ENCODE measurements at places on chromosomes 3 and 15. TPM values are rescaled to one million over a fixed set of nuclear protein-coding genes. Genes with fewer than 3 reads are reported as not detected.

PAK6 gene
- total RNA-seq, result 11.8 TPM

DNA sequence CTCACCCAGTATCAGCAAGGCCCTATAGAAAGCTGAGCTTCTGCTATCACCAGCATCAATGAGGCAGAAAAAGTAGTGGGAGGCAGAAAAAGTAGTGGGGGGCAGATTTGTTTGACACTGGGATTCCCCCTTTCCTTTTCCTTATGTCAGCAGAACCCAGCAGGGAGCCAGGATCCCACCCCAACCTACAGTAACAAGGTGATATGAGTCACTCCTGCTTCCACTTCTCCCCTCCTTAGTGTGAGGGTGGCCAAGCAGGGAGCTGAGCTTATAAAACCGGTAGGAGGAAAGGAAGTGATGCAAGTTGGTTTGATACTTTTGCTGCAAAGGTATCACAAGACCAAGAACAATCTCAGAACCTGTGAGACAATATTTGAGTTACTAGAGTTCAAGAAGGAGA, 128.7 kb downstream of the SCAPER start:
- DNase-seq, result no peak

CACNA2D3 gene
- 30.6 TPM for total RNA-seq

SLC26A6 gene
- 4.1 TPM for total RNA-seq

ARRDC4 gene
- 40.4 TPM for total RNA-seq

C2CD4B gene
- 0.41 TPM for total RNA-seq

GRCh38 chr3:151964743-151965142, 91.3 kb downstream of the SUCNR1 start:
- no peak for DNase-seq

- no peak for DNase-seq
Observed at GRCh38 chr3:23952646-23953045, 7.6 kb downstream of the NR1D2 start.

TXNRD3 gene
- 19.2 TPM for total RNA-seq

DNA sequence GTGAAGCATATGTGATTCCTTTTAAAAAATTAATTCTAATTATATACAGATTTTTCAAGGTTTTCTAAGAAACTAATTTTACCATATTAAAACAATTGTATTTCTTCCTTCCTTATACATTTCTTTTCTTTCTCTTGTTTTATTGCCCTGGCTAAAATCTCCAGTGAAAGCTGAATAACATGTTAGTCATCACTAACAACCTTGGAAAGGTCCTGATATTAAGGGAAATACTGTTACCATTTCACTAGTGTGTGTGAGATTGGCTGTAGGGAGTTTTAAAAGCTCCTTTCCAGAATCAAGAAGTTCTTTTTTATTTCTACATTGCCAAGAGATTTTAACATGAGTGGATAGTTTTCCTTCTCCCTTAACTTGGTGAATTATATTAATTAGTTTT, 229.7 kb upstream of the EIF1B start:
- DNase-seq, result no peak

DNA sequence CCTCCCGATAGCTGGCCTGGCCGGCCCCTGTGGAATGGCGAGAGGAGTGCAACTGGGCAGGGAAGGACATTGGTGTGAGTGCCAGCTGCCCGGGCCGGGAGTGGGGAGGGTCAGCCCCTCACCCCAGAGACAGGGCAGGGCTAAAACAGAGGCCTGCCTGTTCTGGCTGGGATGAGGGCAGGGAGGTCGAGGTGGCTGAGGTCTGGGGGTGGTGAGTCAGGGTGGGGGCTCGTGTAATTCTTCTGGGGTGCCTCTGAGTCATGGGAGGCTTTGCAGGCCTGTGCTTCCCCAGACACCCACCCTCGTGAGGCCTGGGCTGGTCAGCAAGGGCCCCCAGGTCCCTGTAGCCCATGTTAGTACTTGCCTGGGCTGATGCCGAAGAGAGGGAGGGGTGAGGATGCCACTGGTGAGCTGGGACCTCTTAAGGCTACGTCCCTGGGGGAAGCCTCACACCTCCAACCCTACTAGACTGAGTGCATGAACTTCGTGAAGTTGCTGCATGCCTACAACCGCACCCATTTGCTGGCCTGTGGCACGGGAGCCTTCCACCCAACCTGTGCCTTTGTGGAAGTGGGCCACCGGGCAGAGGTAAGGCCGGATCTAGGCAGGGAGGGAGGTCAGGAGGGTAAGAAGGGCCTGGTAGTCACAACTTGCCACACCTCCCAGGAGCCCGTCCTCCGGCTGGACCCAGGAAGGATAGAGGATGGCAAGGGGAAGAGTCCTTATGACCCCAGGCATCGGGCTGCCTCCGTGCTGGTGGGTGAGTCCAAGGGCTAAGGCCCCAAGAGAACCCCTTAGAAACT, 1.7 kb downstream of the SEMA3B start:
- DNase-seq, result no peak

- no peak for DNase-seq
Observed at GRCh38 chr3:86963611-86964010, 27.3 kb downstream of the VGLL3 start.

DNA sequence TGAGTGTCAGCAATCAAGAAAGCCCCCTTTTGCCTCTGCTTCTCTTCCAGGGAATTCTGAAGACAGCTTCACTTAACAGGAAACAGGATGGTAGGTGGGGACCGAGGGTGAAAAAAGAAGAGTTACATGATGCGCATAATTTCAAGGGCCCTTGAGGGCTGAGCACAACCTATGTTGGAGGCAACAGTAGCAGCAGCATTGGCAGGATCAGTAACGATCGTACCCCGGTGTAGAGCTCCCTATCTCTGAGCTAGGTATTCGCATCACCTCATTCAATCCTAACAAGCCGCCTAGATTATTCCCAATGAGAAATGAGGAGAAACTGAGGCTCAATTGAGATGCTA, 432 bp upstream of the RAD54L2 start:
- DNase-seq, result no peak

BLOC1S6 gene
- total RNA-seq, result 137 TPM

- DNase-seq, result no peak
Observed at GRCh38 chr3:37813403-37813802, 48.3 kb upstream of the CTDSPL start.

MNS1 gene
- total RNA-seq, result 1.2 TPM

DNA sequence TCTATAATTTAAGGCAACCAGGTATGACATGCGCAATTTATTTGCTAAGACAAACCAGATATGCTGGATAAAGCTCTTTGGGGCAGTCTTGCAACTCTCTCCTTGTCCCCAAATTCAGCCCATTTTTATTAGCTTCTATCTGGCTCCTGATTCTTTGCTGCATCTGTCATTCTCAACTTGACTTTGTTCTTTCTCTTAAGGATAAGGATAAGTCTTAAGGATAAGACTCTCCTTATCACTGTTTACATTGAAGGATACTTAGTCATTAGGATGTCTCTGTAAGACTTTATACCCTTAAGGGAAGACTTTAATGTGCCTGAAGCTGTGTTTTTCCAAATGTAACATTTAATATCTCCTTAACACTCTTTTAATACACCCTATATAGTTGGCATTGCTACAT, 49.2 kb downstream of the ALCAM start:
- DNase-seq, result no peak

- no peak for DNase-seq
Observed at GRCh38 chr3:11197484-11197883, 43.2 kb downstream of the HRH1 start.

SLC24A5 gene
- 0.41 TPM for total RNA-seq

FBN1 gene
- 18.8 TPM for total RNA-seq

GRCh38 chr15:37087131-37087588, 13.2 kb downstream of the MEIS2 start:
- no peak for DNase-seq

DNA sequence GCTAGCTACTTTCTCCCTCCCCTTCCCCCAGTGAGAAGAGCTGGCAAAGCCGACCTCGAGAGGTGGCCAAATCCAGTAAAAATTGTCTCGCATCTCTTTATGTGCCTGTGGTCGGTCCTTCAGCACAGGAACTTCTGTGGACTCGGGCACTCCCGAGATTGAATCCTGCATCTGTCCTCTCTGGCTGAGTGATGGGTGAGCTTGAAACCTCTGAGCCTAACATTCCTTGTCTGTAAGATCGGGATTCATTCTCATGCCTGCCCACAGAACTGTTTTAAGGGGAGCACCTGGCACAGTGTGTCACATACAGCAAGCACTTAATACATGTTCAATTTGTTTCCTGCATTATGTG, 11.3 kb downstream of the CX3CR1 start:
- DNase-seq, result no peak

GRCh38 chr3:11430624-11431023, 158.4 kb downstream of the ATG7 start:
- no peak for DNase-seq

INTS14 gene
- 17.5 TPM for total RNA-seq

DNA sequence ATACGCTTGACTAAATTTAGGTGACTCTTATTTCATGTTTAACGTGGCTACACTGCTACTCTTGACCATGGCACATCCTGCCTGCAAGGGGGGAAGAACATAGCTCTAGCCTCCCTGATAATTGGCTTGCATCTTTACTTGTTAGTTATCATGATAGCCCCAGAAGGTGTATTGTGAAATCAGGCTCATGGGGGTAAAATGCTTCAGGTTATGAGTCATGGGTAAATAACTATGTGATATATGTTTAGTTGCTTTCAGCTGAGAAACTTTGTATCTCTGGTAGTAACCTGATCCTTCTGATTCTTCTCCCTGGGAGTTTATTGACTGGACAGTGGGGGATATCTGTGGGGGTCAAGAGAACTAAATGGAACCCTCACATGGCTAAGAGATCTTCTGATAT, 660.8 kb upstream of the UBE2E2 start:
- DNase-seq, result no peak

DNA sequence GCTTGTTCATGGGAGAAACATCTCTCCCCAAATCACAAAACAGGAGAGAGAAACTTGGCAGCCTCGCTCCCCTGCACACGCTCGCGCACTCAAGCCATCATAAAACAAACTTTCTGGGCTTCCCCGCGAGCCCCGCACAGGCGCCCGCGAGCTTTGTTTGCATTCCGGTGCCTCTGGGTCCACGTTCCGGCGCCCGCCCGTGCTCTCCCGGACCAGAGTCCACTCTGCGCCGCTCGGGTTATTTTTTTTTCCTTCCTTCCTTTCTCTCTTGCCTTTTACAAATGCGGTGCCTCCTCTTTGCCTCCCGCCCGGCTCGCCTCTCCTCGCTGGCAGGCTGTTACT, 363 bp downstream of the MAGI1 start:
- DNase-seq, result no peak
